CD14-positive monocyte (primary cell): ENCODE measurements at places on chromosomes 6 and 20. TPM values are rescaled to one million over a fixed set of nuclear protein-coding genes. Genes with fewer than 3 reads are reported as not detected.
A peak's percentile ranks its signal among the peaks of the same experiment; 100 is the strongest.

The SGK2 gene
- 0.17 and 0.27 TPM in 2 replicates for polyA plus RNA-seq

The BANF2 gene
- polyA plus RNA-seq: not detected in 2 replicates

The BMP2 gene
- 0.07 TPM in 1 of 2 replicates, not detected in the other for polyA plus RNA-seq

GRCh38 chr20:48285656-48286055 is 500.4 kb upstream of the SULF2 start:
- no peak for DNase-seq

- DNase-seq: no peak
Measured at GRCh38 chr6:36514554-36515456, 32.5 kb downstream of the STK38 start.

- DNase-seq: no peak
Measured at GRCh38 chr6:150491811-150492172, 107.9 kb upstream of the PLEKHG1 start.

DNA sequence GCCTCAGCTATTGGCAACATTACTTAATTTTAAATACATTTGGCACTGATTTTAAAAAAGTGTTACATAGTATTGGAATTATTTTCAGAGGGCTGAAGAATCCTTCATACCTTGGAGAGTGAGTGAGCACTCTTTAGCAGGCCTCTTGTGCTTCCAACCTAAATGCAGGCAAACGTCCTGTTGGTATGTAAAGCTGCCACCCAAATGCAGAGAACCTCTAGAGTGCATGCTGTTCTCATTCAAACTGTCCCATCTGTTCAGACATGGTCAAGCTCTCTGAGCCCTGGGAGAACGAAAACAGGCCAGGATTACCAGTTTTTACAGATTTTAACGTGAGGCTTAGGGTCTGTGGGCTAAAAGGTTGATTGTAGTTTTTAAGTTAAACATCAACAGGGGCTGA is 378.0 kb upstream of the FLRT3 start:
- DNase-seq: no peak

- no peak for DNase-seq
Measured at GRCh38 chr6:63509652-63510352, 62.5 kb upstream of the LOC128125822 start.

GRCh38 chr6:169008641-169009257 is 244.9 kb downstream of the THBS2 start:
- no peak for DNase-seq

DNA sequence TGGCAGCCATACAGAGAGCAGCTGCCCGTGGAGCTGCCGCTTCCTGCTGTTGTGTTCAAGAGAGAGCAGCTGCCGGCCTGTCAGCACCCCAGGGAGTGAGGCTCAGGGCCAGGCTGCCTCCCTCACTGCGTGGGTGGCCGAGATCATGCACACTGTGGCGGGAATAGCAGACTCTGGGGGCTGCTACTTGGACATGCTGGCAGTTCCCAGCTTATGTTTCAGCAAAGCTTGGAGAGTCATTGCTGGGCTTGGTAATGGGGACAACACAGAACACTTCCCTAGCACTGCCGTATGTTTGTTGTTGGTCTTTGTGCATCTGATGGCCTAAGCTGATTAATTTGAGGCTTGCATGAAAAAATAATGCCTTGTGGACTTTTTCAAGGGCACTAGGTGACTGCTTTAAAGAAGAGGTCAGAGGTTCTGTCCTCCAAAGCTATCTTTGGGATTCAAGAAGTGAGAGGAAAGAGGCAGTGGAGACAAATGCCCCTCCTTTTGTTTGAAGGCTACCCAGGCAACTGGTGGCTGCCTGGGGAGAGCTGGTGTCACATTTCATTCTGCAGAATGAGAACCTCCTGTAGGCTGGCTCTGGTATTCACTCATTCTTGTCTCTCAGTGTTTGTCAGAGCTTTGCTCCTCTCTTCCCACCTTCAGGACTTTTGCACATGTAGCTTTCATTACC is 18.8 kb downstream of the MRAP2 start:
- DNase-seq: no peak

DNA sequence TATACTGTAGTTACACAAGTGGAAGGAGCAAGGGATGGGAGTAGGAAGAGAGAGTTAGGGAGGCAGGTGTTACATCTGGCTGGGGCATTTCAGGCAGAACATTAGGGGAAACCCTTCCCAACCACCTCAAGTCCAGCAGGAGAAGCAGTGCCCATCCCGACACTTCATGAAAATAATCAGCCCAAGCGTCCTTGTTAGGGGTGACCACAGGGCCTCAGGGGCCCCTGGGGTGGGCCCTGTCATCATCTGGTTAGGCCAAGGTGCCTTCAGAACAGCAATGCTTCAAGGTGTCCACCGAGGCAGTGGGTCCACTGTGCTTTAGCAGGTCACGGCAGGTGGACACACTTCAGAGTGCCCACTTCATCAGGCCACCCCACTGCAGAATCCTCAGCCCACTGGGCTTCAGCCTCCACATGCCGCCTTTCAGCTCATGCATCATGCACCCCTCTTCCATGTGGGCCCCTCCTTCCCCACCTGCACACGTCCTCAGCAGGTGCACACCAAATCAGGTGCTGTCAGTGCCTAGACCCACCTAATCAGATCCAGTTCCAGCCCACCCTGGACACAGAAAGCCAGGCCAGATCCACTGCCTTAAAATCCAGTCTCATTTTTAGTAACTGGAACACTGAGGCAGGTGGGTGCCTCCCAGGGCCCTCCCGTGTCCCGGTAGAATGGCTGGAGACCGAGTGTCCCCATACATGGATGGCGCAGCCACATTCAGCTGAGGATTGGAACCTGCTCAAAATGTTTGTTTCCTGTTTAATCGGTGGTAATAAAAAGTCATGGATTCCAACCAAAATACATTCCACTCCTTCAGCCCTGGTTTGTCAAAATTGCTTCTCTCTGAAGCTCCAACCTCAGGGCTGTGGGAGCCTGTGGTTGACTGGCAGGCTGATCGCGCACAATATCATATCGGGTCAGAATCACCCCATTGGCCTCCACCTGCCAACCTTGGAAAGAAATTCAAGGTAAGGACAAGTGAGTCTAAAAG is 99.5 kb downstream of the ANKRD60 start:
- DNase-seq: no peak

- peak; percentile 0 for DNase-seq
Measured at GRCh38 chr6:170100046-170100445, 190.8 kb downstream of the DLL1 start.

DNA sequence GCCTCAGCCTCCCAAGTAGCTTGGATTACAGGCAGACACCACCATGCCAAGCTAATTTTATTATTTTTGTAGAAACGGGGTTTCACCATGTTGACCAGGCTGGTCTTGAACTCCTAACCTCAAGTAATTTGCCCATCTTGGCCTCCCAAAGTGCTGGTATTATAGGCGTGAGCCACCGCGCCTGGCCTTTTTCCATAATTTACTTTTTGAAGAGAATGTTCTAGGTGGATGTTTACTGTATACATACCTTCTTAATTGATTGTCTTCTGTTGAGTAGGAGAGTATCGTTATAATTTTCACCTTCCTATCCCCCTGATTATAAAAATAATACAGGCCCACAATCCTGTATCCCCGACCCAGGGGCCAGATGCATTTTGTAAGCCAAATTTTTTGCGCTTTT is 174.4 kb downstream of the BCAS1 start:
- DNase-seq: no peak

DNA sequence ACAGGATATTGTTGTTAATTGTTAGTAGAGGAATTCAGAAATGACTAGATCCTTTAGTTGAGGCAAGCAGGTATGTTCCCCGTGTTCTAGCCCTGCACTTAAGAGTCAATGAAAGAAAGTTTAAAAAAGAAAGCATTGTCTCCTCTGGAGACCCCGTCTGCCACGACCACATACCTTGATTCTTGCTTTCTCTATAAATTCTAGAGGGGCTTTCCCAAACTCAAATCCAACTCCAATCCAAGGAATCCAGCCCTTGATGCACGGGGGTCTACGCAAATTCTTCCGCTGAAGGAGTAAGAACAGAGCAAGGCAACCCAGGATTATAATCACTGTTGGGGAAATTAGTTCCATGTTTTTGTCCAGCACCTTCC is 401 bp downstream of the CYP39A1 start:
- DNase-seq: no peak

DNA sequence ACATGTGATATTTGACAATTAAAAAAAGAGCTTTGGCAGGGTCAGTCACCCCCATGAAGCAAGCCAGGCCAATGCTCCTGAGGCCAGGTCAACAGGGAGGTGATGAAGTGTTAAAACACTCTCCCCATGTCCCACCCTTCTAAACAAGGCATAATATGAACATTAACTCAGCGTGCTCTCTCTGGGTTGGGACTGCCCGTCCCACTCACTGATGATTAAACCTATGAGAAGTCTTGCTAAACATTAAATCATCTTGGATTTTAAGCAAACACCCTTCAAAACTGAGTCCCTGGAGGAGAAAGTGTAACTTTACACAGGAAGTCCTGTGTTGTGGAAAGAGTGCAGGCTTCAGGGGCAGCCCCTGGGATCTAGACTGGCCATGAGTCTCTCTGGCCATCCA is 558.5 kb downstream of the CD83 start:
- no peak for DNase-seq

The RIMS1 gene
- polyA plus RNA-seq: not detected

The EPPIN gene
- polyA plus RNA-seq: not detected

DNA sequence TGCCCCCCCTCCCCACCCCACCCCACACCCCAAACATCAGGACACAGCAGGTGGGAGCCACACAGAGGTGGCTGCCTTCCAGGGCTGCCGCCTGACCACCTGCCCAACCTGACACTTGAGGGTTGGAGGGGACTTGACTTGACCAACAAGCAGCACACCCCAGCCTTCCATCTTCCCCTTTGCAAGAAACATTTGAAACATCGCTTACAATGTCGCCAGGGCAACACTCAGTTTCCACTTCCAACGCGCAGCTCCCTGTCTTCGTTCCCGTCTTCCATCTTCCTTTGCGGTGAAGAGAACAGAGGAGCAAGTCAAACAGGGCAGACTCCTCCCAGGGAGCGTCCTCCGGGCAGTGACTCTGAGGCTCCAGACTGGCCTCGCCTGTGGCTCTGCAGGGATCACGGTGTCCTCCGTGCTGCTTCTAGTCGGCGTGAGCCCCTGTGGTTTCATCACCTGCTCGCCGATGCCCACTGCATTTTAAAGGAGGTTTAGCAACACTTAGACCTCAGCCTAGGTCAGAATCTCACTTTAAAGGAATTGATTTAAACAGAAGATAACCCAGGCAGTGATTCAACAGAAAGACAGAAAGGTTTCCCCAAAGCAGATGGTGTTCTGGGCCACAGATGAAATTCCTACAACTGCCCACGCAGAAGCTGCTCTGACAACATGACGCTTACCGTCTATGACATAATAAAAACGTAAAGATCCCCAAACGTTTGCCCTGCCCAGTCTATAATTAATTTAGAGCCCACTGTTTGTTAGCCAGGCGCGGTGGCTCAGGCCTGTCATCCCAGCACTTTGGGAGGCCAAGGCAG is 130.8 kb downstream of the TAF4 start:
- DNase-seq: no peak

- no peak for DNase-seq
Measured at GRCh38 chr6:169232507-169232931, 21.1 kb downstream of the THBS2 start.

- DNase-seq: no peak
Measured at GRCh38 chr6:155158030-155158843, 105.6 kb upstream of the CLDN20 start.

DNA sequence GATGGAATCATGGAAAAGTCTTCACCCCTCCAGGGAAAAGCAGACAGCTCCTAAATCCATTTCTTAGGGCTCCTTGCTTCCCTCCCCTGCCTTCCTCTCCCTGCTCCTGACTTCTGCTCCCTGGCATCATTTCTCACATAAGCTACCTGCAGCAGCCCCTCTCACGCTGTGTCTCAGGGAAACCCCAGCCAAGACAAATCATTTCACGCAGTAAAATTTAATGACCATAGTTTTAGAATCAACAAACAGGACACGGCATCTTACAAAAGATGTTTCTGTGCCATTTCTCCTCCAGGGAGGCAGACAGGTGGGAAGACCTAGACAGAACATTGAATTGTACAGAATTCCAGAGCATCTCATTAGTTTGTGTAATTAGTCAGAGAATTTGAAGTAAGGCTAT is 16.5 kb upstream of the FOXQ1 start:
- no peak for DNase-seq

DNA sequence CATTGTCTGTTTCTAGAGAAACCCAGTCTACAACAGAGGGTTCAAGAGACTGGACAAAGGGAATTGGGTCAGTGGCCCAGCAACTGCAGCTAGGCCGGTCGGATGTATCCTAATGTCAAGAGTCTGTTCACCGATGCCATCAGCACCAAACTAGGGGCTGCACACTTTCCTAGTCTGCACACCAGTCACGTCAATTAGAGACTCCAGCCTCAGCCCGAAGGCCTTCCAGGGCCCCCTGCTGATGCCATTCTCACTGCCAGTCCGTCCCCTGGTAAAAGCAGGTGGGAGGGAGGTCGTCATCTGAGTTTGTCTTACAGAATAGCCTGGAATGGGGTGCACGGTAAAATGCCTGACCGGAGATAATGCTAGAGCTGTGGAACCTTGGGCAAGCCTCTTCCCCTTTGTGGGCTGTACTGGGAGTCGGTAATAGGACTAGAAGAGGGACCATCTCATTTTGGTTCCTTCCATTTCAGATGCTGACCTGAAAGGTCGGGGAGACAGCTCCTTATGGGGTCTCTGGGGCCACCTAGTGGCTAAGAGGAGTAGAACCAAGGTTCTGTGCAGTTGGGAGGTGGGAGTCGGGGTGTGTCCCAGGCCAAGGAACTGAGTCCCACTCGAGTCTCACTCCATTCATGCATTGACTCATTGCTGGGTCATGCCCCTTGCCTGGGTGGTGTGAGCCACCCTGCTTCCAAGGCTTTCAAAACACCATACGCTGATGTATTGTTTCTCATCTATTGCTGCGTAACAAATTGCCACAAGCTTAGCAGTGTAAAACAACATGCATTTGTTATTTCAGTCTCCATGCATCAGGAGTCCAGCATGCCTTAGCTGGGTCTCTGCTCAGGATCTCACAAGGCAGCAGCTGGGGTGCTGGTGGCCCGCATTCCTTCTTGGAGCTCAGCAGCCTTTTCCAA is 5.1 kb downstream of the SOX12 start:
- peak; percentile 79 for DNase-seq
